ENCODE measurements at places on chromosomes 7 and 10.

GRCh38 chr7:139131-139530 is 53.2 kb upstream of the FAM20C start:
- no peak for DNase-seq

DNA sequence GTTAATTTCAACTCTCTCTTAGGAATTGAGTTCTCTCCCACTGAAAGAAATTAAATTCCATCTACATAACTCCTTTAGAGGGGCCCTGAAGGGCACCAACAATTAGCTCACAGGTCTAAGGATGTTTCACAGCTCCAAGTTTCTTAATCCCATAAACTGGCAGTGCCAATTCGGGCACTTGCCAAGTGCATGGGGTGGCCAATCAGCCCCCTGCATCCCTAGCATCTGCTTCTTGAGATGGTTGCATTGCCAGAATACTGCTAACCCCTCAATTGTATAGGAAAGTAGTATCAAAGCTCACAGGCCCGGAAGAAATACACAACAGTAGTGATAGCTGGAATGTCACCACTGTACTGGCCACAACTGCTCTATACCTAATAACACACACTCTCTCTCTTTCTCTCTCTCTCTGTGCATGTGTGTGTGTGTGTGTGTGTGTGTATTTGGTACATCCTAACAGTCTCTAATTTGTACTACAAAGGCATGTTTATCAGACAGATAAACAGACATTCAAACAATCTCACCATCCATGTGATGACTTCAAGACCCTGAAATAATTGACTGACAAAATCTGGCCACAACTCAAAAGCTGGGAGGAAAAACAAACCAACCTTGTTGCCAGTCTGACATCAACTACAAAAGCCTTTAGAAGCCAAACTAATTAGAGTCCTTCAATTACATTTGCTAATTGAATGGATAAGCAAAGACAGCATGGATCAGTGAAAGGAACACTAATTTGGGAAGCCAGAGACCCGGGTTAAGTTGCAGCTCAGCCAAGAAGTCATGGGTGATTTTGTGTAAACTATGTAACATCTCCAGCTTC is 27.8 kb downstream of the HIBADH start:
- no peak for DNase-seq

GRCh38 chr10:6297951-6298381 is 95.2 kb downstream of the PFKFB3 start:
- no peak for DNase-seq

DNA sequence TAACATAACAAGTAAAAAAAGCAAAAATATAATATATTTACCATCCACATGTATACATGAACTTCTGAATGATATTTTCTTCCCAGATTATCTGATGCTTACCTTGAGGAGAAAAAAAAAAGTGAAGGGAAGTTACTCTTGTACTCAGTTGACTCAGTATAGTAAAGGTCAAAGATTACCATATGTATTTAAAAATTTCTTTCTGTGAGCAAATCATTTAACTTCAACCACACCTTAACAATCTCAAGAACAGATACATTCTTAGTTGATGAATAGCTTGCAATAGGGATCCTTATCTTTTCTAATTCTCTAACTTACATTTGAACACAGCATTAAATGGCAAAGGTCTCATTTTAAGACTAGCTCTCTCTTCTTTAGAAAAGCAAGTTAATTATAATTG is 29.8 kb downstream of the PRR15 start:
- DNase-seq, result no peak

DNA sequence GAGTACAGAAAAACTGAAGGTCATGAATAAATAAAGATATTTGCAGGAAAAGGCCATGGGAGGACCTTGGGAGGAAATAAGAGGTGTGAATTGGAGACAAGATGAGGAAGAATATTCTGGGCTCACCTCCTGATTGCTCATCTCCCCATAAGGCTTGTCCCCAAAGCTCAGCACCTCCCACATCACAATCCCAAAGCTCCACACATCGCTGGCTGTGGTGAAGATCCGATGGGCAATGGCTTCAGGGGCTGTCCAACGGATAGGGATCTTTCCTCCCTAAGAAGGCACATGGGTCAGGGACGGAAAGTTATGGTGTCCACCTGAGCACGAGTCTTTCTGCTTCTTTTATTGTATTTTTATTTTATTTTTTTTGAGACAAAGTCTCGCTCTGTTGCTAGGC is 12.9 kb downstream of the ZYX start:
- no peak for DNase-seq

DNA sequence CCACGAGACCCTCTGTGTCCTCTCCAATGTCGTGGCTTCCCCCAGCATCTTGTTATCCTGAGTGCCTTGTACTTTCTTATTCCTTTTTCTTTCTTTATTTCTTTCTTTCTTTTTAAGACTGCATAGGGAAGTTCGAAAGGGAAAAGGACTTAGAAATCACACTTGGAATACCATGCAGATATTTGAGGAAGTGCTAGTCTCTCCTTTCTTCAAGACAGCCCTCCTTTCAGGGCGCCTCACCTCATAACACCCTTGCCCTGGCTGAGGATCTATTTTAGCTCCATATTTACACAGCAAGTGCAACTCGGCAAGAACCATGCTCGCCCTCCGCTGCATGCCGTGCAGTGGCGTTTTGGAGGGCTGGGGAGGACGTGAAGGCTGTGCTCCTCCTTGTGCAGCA is 232.3 kb upstream of the GLI3 start:
- DNase-seq, result no peak

Data from common myeloid progenitor, CD34-positive (primary cell).